ENCODE measurements at places on chromosomes 11 and 22. TPM values are rescaled to one million over a fixed set of nuclear protein-coding genes. Genes with fewer than 3 reads are reported as not detected.

The C1QTNF5 gene
- not detected for total RNA-seq

The LRFN4 gene
- total RNA-seq, result 30.4 TPM

The ENTHD1 gene
- total RNA-seq, result not detected

The FZD4 gene
- 0.34 TPM for total RNA-seq

The UBE4A gene
- 41.0 TPM for total RNA-seq

The KCNK4 gene
- total RNA-seq, result not detected

The GGT5 gene
- total RNA-seq, result 31.5 TPM

The PATE4 gene
- not detected for total RNA-seq

The BRD1 gene
- 40.7 TPM for total RNA-seq

The FAR1 gene
- 112 TPM for total RNA-seq

The GSTT2B gene
- 22.7 TPM for total RNA-seq

The MRGPRE gene
- total RNA-seq, result not detected

The PKP3 gene
- 177 TPM for total RNA-seq

The DDIAS gene
- 7.7 TPM for total RNA-seq

The IFITM10 gene
- total RNA-seq, result 1.9 TPM

The CARD16 gene
- total RNA-seq, result 14.0 TPM

The ESAM gene
- 0.19 TPM for total RNA-seq

The KCNJ4 gene
- total RNA-seq, result not detected

The ABTB2 gene
- 3.1 TPM for total RNA-seq

The UPK2 gene
- total RNA-seq, result not detected

The MPPED1 gene
- total RNA-seq, result not detected

The SCGB1C1 gene
- not detected for total RNA-seq

The MMP12 gene
- total RNA-seq, result not detected

The CEP57 gene
- total RNA-seq, result 78.8 TPM

The OR5A1 gene
- total RNA-seq, result not detected

The TST gene
- 16.4 TPM for total RNA-seq

The CYTH4 gene
- 0.22 TPM for total RNA-seq

The ZNF214 gene
- total RNA-seq, result 3.1 TPM

The MRPL23 gene
- total RNA-seq, result 98.0 TPM

The MMP8 gene
- not detected for total RNA-seq

The OR56A5 gene
- not detected for total RNA-seq

The IGLL1 gene
- not detected for total RNA-seq

The MOV10L1 gene
- not detected for total RNA-seq

The RBMXL2 gene
- not detected for total RNA-seq

The TP53AIP1 gene
- 4.5 TPM for total RNA-seq

The ROBO4 gene
- total RNA-seq, result 10.6 TPM

The BRSK2 gene
- 0.34 TPM for total RNA-seq

The P4HA3 gene
- 0.93 TPM for total RNA-seq

The MYRF gene
- 0.16 TPM for total RNA-seq

The POTEH gene
- not detected for total RNA-seq

The FXYD2 gene
- not detected for total RNA-seq

The ABCG4 gene
- total RNA-seq, result not detected
